ENCODE measurements at places on chromosomes 4 and X.

- DNase-seq, result no peak
These were observed 59.6 kb downstream of the GPRIN3 start for GRCh38 chr4:89247951-89248350.

GRCh38 chr4:7733801-7734650, 205.6 kb downstream of the AFAP1 start:
- no peak for DNase-seq

GRCh38 chr4:48138511-48138910, 4.5 kb upstream of the TXK start:
- DNase-seq, result no peak

- DNase-seq, result peak; percentile 10
These were observed 6.8 kb upstream of the IQSEC2 start for GRCh38 chrX:53288189-53288588.

GRCh38 chr4:103424853-103425252, 226.7 kb upstream of the CENPE start:
- no peak for DNase-seq

GRCh38 chr4:107065201-107065600, 29.1 kb upstream of the DKK2 start:
- DNase-seq, result no peak

- no peak for DNase-seq
These were observed 100.7 kb downstream of the SYNPO2 start for GRCh38 chr4:118989098-118990080.

- DNase-seq, result no peak
These were observed 984.9 kb upstream of the INTU start for GRCh38 chr4:126647756-126648397.
